ENCODE measurements at places on chromosomes 12 and 14.
A peak's percentile ranks its signal among the peaks of the same experiment; 100 is the strongest.

GRCh38 chr12:109232731-109233130 is 76.4 kb downstream of the FOXN4 start:
- no peak for DNase-seq

DNA sequence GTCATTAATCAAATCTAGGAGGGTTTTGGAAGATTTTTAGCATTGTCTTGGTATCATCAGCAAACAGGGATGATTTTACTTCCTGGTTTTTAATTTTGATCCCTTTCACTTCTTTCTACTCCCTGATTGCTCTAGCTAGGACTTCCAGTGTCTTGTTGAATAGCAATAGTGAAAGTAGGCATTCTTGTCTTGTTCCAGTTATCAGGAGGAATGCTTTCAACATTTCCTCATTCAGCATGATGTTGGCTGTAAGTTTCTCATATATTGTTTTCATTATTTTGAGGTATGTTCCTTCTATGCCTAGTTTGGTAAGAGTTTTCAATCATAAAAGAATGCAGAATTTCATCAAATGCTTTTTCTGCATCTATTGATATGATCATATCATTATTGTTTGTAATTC is 244.2 kb upstream of the CLEC14A start:
- no peak for DNase-seq

- no peak for DNase-seq
These were observed 10.8 kb downstream of the ETNK1 start for GRCh38 chr12:22635812-22636211.

- DNase-seq, result no peak
These were observed 88.4 kb upstream of the DCD start for GRCh38 chr12:54736549-54736948.

DNA sequence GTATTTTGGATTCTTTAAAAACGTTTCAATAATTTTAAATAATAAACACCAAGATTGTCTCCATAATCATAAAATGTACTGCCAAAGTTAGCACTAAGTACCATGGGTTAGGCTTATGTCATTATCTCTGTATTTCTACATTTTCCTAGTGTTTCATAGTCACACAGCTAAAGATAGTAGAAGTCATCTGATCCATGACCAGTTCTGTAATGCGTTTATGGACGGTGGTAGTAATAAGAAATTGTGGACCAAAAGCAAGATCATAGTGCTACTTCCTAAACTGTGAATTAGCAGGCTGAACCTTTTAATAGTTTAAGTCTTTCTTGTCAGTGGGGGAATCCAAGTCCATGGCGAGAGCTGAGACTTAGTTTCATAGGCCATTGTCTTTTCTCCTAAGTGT is 142.1 kb downstream of the AKAP6 start:
- no peak for DNase-seq

DNA sequence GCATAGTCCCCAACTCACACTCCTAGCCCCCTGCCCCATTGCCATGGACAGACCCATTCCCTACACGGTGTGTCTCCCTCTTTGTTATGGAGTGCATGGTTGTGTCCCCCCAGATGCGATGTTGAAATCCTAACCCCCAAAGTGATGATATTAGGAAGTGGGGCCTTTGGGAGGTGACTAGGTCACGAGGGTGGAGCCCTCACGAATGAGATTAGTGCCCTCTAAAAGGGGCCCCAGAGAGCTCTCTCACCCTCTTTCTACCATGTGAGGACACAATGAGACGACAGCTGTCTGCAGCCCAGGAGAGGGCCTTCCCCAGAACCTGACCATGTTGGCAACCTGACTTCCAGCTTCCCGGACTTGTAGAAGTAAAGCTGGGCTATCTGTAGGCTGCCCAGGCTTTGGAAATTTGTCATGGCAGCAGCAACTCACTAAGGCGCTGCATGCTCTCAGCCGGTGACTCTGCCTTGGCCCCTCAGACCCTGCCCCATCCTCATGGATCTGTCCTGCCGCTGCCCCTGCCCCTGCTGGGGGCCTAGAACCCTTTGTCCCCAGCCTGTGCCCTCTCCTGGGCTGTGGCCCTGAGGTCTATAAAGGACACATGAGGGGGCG is 318.1 kb upstream of the RTL1 start:
- no peak for DNase-seq

- no peak for DNase-seq
These were observed 145.1 kb upstream of the DIO2 start for GRCh38 chr14:80356413-80356812.

- peak; percentile 61 for DNase-seq
These were observed 379.6 kb downstream of the LRIG3 start for GRCh38 chr12:58540480-58541299.

- no peak for DNase-seq
These were observed 3.4 kb downstream of the MYG1 start for GRCh38 chr12:53302903-53303302.

GRCh38 chr14:103676881-103677675 is 38.2 kb downstream of the XRCC3 start:
- DNase-seq, result no peak

DNA sequence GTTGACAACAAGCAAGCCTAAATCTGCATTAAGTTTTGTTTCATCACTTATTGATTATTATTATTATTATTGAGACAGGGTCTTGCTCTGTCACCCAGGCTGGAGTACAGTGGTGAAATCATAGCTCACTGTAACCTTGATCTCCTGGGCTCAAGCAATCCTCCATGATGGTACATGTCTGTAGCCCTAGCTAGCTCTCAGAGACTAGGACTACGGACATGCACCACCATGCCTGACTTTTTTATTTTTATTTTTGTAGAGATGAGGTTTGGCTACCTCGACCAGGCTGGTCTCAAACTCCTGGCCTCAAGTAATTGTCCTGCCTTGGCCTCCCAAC is 35.7 kb upstream of the STK38L start:
- DNase-seq, result no peak

- no peak for DNase-seq
These were observed 594.7 kb downstream of the SOX5 start for GRCh38 chr12:23354800-23355199.

GRCh38 chr12:68771223-68771925 is 25.4 kb downstream of the SLC35E3 start:
- no peak for DNase-seq

GRCh38 chr14:23351681-23352505 is 794 bp downstream of the SLC22A17 start:
- DNase-seq, result no peak

- DNase-seq, result no peak
These were observed 708 bp upstream of the ZBTB42 start for GRCh38 chr14:104800015-104800770.

DNA sequence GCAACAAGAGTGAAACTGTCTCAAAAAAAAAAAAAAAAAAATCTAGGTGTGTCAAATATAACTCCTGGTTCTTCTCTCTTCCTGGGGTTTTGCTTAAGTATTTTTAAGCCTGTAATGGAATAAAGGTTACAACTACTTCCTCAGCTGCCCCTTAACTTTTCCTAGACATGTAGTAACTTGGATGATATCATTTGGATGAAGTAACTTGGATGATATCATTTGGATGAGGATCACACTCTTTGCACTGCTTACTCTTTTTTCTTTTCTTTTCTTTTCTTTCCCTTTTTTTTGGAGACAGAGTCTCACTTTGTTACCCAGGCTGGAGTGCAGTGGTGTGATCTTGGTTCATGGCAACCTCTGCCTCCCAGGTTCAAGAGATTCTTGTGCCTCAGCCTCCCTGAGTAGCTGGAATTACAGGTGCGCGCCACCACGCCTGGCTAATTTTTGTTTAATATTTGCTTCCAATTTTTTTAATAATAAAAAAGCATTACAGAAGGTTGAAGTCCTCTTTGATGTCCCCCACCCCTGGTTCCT is 775 bp upstream of the FAM186A start:
- no peak for DNase-seq

All from iPS DF 6.9 (cell line).